Femur (tissue), 1 donor: ENCODE measurements at places on chromosomes 13 and 19.

GRCh38 chr13:99045396-99045795 is 67.5 kb upstream of the DOCK9 start:
- no peak for DNase-seq

- DNase-seq: no peak
Observed at GRCh38 chr13:30115257-30115600, 192.1 kb downstream of the KATNAL1 start.

GRCh38 chr13:48402325-48402932 is 10.5 kb downstream of the LPAR6 start:
- no peak for DNase-seq

- no peak for DNase-seq
Observed at GRCh38 chr13:46567671-46568070, 14.7 kb downstream of the LRCH1 start.

- DNase-seq: no peak
Observed at GRCh38 chr19:54186934-54187381, 2.4 kb downstream of the MBOAT7 start.

DNA sequence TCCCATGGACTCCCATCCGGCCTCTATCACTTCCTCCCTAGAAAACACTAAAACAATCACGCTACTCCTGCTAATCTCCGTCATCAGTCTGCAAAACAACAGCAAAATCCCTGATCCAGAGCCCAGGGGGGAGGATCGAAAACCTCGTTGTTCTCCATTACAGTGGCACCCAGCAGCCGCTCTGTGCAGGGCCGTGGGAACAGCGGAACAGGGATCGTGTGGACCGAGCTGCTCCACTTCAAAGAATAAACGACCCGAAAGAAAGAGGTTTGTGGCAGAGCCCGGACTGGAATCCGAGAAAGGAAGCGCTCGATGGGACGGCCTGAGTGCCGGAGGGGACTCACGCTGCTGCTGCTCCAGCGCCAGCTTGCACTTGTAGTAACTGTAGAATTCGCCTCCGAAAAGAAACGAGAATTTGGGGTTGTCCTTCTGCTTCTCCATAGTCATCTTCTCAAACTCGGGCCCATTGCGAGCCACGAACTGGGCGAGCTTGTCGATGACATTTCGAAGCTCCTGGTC is 652 bp downstream of the CHERP start:
- no peak for DNase-seq

- DNase-seq: no peak
Observed at GRCh38 chr19:11410682-11411081, 8.4 kb downstream of the RGL3 start.

DNA sequence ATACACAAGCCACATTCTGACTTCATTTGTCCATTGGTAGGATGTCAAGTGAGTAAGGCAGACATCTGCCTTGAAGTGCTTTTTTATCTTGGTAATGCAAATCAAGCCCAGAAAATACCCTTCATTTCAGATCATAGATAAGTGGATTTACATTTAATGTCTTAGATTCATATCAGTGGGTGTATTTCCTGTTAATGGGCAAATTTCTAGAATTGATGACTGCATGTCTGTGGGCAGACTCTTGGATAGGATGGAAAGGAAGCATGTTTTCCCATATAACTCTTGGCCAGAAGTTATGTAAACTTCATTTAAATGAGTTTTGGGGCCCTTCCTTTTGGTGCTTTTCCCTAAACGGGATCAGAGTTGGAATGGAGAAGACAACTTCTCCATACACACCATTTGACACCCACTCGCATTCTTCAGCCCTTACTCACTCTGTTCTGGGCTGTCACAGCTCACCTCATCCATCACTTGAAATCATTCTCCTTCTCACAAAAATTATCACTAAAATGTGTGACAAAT is 154.6 kb downstream of the FLT1 start:
- DNase-seq: no peak

GRCh38 chr19:33063753-33064457 is 783 bp downstream of the RHPN2 start:
- no peak for DNase-seq

DNA sequence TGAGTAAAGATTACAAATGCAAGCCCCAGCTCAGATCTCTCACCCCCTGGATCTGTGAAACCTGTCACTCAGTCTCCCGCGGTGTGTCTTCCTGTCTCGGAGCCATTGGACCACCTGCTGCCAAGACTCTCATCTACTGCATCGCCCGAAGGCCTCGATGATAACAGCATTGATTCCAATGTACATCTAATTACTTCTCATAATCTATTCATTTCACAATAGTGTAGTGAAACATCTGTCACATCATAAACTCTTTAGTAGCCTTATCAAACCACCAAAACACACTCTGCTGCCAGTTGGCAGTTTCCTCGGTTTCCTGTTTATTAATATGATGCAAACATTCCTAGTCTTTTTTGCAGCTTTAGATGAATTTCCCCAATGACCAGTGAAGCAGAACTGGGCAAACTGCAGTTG is 220.3 kb downstream of the POU4F1 start:
- DNase-seq: no peak

DNA sequence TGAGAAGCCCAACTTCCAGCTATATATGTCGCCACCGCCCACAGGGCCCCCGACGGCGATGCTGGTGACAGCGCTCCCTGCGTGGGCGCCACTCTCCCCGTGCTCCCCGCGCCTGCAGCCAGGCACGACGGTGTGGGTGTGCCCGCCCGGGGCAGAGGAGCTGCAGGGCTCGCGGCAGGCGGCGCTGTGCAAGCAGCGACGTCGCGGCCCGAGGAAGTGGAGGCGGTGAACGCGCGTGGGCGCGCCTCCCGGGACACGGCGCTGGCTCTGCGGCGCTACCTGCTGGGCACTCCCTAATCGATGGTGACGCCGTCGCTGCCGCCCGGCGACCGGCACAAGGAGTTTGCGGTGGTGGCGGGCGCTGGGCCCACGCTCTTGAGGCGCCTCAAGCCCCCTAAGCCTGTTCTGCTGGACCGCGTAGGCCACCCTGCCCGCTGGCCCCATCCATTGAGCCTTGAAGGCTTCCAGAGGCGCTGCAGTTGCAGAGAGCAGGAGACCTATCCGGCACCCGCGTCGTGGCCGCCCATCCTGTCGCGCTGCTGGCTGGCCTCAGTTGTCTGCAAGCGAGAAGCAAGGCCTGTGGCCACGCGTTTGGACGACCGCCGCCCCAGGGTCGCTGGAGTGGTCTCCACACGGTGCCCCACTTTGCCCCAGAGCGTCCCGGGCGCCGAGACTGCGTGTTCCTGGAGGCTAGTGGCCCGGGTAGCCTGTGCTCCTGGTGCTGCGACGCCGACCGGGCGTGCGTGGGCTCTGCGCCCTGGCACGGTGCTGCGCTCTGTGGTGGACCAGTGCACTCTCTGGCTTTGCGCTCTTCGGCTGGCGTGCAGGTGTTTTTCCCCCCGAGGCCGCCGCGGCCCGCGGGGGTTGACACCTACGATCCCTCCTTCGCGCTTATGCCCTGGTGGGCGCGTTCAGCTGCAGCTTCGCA is 23.1 kb downstream of the LRFN3 start:
- DNase-seq: no peak

GRCh38 chr19:44596428-44597130 is 16.8 kb upstream of the IGSF23 start:
- no peak for DNase-seq

DNA sequence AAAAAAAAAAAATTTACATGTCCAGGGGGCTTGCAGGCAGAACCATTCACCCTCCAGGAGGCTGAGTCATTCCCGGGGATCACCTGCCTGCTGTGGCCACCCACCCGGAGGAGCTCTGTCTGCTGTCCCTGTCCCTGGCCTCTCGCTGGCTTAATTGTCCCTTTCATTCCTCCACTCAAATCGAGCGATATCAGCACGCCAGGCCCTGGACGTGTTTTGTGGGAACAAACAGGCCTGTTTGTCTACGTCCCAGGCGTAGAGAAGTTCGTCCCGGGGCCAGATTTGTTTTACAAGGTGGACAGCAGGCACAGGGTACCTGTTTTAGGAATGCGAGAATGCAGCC is 21.2 kb downstream of the SULT2B1 start:
- no peak for DNase-seq

- no peak for DNase-seq
Observed at GRCh38 chr19:12660980-12661379, 5.6 kb downstream of the MAN2B1 start.

GRCh38 chr19:48881741-48882657 is 9.8 kb downstream of the PPP1R15A start:
- DNase-seq: no peak

DNA sequence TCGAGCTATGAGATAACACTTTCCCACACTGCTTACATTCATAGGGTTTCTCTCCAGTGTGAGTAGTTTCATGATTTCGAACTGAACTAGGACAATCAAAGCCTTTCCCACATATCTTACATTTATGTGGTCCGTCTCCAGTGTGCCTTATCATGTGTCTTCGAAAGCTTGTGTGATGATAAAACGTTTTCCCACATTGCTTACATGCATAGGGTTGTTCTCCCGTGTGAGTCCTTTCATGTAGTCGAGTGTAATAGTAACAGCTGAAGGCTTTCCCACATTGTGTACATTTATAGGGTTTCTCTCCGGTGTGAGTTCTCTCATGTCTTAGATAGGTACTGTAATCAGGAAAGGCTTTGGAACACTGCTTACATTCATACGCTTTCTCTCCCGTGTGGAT is 16.3 kb downstream of the ZNF823 start:
- no peak for DNase-seq

DNA sequence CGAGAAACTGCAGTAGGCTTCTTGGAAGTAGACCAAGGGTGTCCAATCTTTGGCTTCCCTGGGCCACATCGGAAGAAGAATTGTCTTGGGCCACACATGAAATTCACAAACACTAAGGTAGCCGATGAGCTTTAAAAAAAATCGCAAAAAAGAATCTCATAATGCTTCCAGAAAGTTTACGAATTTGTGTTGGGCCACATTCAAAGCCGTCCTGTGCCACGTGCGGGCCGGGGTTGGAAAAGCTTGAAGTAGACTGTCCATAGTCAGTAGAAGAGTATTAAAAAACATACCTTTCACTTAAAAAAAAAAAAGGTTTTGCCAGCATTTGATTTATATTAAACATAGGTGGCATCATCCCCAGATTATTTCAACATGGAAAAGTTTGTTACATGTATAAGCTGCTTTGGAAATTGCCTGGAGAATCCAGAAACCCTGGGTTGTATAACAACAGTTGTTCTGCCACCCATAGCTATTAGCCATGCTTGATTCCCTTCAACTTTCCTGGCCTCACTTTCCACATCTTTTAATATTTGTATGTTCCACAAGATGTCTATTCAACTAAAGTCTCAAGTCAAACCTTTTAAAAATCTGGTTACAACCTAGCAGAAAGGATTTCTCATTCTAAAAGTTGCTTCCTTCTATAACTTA is 1.0 kb downstream of the IFT88 start:
- peak; percentile 43 for DNase-seq

GRCh38 chr13:71360041-71360440 is 507.0 kb downstream of the DACH1 start:
- DNase-seq: no peak

- DNase-seq: no peak
Observed at GRCh38 chr19:38015761-38016160, 108.8 kb downstream of the SIPA1L3 start.

DNA sequence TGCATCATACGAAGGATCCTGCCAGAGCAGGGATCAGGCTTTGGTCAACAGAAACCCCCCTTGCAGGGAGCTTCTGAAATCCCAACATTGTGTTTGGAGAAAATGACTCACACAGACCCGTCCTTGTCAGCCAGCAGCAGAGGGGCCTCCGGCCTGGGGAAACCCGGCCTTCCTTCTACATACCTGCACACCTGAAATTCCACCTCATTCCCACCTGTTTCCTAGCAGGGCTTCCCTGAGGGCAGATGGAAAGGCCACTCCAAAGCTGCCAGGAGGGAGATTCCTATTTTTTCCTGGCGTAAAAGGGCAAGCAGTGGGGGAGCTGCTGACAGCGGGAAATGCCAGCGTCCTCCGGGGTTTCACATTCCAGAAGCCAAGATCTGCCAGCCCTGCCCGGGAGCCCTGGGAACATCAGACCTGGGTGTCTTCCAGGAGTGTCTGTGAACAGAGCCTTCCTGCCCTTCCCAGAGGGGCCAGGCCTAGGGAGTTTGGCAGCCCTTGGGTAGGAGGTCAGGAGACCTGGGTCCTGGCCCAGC is 3.0 kb upstream of the IGFL1 start:
- no peak for DNase-seq

DNA sequence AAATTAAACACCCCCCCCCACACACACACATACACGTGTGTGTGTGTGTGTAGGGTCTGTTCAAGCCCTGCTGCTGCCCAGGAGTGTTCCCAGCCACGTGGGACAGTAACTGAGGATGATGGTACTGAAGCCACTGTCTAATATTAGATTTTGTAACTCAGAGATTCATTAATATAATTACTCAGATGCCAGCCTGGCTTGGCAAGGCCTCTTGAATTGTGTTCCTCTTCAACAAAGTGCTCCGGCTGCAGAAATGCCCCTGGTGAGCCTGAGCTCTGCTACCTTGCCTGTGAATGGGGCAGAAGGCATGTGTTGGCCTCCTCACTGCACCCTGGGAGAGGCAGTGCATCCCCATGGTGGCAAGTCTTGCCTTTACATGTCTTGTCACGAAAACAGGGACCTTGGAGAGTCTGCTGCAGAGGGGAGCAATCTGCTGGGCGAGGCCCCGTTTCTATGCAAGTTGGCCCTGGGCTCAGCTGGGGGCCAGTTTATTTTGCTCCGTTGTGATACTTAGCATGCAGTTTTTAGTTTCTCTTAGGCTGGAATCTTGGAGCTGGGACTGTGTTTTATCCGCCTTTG is 44.0 kb downstream of the NFIX start:
- no peak for DNase-seq

DNA sequence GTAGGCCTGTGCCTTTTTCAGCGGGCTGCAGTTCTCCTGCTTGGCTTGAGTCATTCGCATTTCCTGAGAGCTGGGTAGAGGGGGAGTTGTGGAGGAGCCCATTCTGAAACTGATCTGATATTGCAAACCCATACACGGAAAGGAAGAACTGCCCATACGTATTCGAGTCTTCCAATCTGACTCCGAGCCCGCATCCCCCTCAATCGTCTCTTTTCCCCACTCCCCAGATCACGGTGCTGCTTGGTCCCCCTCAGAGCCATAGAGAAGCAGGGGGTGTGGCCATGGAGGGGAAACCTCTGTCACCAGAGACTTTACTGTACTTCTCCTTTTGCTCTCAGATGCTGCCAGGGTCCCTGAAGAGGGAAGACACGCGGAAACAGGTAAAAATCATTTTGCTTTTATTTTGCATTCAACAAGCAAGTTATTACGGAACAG is at the start of gene CD22:
CD22 (plus strand) TSS at position 337 of the 435 bp plus-strand sequence. CDS start 2,854 bp downstream, outside the sequence.
- DNase-seq: no peak

GRCh38 chr19:46722421-46723022 is 5.6 kb upstream of the PRKD2 start:
- DNase-seq: peak; percentile 16
